ENCODE measurements at places on chromosomes 2 and 18.

DNA sequence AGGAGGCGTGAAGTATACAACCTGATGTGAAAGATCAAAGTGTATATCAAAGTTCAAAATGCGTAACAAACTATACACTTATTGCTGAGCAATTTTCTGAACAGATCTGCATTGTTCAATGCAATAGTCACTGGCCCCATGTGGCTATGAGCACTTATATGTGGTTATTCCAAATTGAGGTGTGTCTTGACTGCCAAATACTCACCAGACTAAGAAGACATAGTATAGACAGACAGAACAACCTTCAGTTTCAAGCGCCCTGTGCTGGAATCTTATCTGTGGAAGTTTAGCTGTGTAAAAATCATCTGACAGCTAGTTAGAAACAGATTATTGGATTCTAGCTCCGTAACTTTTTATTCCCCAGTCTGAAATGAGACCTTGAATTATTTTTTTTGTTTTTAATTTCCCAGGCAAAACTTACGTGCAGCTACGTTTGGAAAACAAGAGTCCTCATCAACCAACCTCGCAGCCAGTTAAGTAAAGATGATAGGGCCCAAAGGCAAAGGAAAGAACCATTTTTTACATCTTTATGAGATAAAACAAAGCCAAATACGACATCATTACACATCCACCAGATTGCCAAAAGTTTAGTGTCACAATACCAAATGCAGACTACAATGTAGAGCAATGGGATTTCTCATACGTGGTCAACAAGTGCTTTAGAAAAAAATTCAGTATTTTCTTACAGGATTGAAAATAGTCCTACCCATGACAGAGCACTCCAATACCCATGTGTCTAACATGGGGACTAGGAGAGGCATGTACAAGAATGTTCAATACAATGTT lies 37.2 kb downstream of the MBOAT2 start:
- no peak for DNase-seq

DNA sequence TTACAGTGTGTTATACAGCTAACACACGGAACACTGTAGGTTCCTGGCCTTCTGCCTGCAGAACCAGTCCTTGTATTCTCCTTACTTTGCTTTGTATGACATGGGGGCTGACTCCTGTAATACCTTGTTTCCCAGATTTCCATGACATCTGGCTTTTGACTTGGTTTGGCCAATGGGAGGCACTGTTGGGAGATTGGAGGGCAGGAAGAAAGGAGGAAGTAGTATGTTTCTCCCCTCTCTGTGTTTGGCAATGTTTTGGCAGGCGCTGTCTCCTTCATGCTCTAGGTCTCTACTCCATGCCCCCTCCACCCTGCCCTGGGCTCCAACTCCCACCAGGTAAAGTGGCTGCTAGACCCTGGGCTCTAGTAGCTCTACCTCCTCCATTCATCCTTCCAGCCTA lies 331.1 kb upstream of the SLC14A2 start:
- no peak for DNase-seq

DNA sequence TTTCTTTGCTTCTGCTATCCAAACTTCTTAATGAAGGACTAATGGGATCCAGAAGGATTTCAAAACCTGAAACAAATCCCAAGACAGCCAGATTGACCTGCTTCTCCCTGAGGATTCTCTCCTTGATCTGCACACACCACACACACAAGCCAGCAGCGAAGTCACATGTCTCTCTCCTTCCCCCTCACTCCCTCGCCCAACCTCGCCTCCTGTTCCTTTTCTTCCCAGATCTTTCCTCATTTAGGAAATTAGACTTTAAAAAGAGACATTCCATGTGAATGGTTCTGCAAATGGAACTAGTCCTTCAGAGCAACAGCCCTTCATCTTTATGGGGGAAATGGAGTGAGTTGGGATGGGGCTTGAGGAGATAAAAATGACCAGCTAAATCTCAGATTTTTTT lies 639.1 kb upstream of the SETBP1 start:
- no peak for DNase-seq

DNA sequence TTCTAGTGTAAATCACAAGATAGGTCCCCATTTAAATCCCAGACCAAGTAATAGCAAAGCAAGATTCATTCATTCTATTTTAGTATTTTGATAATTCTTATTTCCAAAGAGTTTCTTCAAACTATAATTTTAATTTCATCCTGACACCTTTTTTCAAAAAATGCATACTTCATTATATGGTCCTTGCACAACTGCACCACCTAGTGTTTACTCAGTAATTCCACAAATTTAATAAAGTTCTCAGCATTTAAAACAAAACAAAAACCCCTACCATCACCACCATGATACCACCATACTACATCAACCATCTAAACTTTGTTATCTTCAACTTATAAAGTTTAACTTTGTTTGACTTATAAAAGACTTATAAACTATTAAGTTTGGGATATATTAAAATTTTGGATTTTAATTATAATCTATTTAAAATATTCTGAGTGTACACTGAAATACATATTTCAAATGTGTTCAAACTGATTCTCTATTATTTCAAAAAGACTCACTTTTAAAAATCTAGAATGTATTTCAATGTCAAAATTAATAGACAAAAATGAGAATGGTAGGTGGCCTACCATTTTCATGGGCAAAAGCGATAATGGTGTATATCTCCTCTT lies 44.2 kb downstream of the WDPCP start:
- no peak for DNase-seq

Data from AG09319 (cell line).